ENCODE measurements at places on chromosomes 5 and 9.

DNA sequence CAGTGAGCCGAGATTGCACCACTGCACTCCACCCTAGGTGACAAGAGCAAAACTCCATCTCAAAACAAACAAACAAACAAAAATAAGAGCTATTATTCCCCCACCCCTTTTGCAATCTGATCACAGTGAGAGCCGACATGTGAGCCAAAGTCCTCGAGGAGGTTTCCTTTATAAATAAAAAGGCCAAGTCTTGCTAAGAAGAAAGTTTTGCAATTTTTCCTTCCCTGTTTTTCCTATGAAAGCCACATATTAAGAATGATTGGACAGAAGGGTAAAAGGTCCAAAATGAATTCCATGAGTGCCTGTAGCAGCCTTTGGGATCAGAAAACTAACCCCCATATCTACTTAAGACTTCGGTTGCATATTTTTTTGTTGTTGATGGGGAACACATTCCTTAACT lies 179.7 kb downstream of the TSSK1B start:
- DNase-seq: no peak

DNA sequence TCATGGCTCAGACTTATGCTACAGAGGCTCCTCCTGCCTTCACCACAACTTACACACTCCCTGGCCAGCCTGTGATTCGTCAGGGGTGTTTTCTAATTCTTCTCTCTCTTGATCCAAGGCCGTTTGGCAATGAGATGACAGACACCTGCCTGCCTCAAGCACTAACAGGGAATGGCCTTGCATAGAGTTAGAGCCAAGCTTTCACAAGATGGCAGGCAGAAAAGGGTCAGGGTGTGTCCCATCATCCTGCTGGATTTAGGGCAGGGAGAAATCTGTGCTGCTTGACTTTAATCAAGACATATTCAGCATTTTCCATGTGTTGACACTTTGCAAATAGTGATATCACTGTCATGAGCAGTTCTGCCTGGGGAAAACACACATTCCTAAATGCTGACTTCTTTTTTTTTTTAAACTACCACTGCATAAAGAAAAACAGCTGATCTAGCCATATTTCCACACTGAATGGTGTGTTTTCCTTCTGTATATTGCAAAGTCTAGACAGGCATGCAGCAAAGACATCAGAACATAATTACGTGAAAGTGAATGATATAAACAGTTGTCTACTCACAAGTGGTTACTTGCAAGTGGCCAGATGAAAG lies 95.0 kb upstream of the SLC25A48 start:
- no peak for DNase-seq

DNA sequence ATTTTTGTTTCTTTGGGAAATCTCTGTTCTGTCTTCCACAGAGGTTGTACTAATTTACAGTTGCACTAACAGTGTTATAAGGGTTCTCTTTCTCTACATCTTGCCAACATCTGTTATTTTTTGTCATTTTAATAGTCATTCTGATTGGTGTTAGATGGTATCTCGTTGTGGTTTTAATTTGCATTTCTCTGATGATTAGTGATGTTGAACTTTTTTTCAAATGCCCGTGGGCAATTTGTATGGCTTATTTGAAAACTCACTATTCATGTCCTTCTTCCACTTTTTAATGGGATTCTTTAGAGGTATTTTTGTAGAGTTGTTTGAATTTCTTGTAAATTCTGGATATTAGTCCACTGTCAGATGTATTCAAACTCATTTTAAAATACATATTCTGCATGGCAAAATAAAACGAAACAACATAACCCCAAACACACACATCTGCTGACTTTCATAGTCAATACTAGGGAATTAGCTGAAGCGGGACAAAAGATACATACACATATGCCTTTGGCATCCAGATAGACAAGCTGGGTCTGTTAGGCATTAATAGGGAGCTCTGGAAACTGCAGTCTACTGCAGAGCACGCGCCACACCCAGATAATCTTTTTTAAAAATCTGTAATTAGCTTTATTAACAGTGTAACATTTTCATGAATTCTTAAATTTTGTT lies 5.8 kb upstream of the SPATA31C2 start:
- no peak for DNase-seq

- DNase-seq: no peak
Measured at GRCh38 chr9:14131356-14132088, 182.4 kb downstream of the NFIB start.

- DNase-seq: no peak
Measured at GRCh38 chr5:120405286-120405864, 58.7 kb upstream of the PRR16 start.

DNA sequence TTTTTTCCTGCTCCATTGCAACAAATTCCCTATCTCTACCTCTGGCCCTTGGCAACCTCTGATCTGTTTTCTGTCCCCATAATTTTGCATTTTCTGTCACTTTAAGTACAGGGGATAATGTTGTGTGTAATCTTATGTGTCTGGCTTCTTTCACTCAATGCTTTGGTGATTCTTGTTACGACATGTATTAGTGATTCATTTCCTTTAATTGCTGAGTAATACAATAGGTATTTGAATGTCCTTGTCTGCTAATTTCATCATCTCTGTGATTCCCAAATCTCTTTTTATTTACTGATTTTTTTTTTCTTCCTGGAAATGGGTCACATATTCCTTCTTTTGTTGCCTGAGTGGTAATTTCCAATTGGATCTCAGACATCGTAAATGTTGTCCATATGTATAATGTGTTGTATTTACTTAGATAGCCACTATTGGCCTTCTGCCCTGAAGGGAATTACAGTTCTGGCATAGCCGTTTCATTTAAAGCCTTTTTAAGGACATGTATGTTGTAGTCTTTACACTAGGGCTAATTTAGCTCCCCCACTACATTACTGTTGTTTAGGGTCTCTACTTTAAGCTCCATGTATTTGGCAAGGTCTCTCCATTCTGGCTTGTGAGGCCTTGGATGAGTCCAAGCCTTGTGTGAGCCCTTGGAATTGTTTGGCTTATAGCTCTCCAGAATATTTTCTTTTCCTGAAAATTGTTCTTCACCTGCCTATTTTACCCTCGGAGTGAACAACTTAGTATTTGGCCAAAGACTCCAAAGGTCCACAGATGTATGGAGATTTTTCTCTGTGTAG lies 683.8 kb downstream of the LRRC70 start:
- no peak for DNase-seq
